Neural progenitor cell (in vitro differentiated cells): ENCODE measurements at places on chromosomes 1 and 21.
A peak's percentile ranks its signal among the peaks of the same experiment; 100 is the strongest.

DNA sequence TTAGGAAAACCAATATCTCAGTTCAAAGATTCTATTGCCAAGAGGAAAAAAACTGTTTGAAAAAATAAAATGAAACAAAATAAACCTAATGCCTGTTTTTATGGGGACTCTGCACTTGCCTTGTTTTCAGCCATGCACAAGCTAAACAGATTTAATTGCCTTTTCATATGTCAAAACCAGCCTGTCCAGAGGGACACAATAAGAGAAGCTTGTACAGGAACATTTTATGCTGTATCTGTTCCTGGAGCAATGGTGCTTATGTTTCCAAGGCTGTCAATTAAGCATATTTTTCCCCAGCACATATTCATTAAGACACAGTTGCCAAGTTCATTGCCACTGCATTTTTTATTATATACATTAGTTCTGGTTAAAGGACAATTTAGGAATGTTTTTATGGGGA, 470.9 kb downstream of the LRRIQ3 start:
- no peak for DNase-seq

GRCh38 chr1:173489149-173489600, 12.0 kb downstream of the PRDX6 start:
- DNase-seq, result peak; percentile 45

GRCh38 chr1:161949548-161949947, 74.1 kb downstream of the OLFML2B start:
- DNase-seq, result no peak

- no peak for DNase-seq
Measured at GRCh38 chr1:108149796-108150467, 50.2 kb downstream of the SLC25A24 start.

DNA sequence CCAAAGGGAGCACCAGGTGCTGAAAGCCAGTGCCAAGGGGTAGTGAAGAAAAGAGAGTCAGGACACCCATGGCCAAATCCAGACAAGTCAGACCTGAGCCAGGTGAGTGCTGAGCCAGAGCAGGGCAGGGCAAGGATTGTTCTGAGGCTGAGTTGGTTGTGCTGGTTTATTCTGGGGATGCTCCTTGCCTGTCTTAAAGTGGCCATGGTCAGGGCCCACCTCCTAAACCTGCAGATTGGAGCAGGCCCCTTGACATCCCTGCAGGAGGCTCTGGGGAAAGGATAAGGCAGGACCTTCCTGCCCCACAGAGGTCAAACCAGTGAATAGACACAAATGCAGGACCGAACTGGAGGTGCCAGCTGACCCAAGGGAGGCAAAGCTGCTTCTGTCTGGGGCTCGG, 138.4 kb downstream of the HIVEP3 start:
- no peak for DNase-seq

GRCh38 chr1:225049594-225049993, 120.1 kb downstream of the DNAH14 start:
- no peak for DNase-seq

GRCh38 chr1:199042193-199042592, 403.4 kb downstream of the PTPRC start:
- DNase-seq, result no peak

GRCh38 chr1:37692078-37692833, at the start of gene CDCA8:
TSS of gene CDCA8 (plus strand) at chr1:37692516. CDS start at chr1:37692691, 175 bp downstream.
- peak; percentile 99 for DNase-seq

DNA sequence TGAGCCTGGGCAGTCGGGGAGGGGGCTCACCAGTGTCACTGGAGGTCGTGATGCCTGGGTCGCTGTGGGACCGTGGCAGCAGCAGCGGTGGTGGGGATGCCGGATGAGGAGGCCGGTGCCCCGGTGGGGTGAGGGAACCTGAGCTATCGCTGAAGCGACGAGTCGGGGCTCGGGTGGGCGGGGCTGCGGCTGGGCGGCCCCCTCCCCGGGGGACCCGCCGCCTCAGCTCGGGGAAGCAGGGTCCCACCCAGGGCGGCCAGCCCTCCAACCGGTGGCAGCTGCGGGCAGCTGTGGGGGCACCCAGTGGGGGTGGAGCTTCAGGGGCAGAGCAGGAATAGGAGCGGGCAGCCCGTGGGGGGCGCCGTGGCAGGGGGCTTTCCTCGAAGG, 5.0 kb downstream of the ENTREP3 start:
- no peak for DNase-seq

DNA sequence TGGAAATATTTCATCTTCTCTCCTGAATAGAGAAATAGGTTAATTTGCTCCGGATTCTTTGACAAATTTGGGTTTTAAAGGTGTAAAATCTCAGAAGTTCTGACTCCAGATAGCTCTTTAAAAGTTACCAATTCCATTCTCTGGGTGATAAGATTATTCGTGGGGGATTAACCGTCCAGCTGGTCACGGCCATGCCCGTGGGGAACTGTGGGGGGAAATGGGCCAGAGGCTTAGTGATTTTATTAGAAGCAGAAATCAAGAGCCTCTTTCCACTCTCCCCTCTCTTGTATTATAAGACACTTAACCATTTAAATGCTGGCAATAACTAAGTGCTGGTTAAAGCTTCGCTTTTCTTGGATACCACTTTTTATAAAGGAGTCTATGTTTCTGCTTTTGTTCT, 376.4 kb upstream of the KAZN start:
- no peak for DNase-seq

DNA sequence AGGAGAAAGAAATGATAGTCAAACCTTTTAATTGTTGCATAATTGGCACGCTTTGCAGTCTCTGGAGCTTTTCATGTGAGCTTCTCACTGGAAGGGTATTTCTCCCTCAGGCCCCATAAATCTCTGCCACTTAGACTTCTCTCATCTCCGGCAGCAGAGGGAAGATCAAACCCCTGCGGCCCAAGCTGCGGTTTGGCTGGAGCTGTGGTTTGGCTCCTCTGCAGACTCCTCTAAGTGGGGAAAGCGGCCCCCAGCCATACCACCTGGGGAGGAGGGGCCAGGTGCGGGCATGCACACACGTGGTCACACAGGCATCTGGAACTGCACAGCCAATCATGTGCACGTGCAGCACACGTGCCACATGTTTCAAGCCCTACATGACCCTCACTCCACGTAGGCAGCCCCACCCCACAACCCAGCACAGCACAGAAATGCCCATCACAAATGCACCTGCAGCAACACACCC, 58.3 kb downstream of the UBE2T start:
- DNase-seq, result no peak

DNA sequence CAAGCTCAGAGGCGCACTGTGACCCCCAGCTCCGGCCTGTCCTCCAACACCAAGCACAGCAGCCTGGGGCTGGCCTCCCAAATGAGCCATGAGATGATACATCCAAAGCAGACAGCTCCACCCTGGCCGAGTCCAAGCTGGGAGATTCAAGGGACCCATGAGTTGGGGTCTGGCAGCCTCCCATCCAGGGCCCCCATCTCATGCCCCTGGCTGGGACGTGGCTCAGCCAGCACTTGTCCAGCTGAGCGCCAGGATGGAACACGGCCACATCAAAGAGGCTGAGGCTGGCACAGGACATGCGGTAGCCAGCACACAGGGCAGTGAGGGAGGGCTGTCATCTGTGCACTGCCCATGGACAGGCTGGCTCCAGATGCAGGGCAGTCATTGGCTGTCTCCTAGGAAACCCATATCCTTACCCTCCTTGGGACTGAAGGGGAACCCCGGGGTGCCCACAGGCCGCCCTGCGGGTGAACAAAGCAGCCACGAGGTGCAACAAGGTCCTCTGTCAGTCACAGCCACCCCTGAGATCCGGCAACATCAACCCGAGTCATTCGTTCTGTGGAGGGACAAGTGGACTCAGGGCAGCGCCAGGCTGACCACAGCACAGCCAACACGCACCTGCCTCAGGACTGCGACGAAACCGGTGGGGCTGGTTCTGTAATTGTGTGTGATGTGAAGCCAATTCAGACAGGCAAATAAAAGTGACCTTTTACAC, 29.1 kb downstream of the SLC19A1 start:
- no peak for DNase-seq

DNA sequence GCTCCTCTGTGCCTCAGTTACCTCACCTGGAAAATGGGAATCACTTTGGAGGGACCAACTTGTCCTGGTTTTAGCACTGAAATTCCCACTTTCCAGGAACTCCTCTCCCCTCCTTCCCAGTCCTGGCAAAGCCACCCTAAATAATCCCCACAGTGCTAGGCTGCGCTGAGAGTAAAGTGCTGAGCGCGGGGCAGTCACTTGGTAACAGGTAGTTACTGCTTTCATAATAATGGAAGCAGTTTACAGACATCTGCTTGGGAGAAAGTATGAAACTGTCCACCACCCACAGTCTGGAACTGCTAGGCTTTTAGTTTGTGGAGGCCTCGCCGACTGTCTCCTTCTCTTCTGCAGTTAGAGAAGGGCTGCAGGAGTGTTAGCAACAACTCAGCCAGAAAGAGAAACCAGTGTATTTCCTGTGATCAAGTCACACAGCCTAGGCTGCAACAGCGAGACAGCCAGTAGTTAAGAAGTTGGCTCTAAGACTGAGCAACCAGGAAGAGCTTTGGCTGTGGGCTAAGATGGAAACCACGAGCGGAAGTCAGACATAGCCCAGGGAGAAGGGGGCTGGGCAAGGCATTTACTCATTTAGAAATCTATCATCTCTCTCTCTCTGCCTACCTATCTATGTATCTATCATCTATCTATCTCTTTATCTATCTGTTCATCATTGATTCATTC, 30.8 kb upstream of the ABCG1 start:
- no peak for DNase-seq

DNA sequence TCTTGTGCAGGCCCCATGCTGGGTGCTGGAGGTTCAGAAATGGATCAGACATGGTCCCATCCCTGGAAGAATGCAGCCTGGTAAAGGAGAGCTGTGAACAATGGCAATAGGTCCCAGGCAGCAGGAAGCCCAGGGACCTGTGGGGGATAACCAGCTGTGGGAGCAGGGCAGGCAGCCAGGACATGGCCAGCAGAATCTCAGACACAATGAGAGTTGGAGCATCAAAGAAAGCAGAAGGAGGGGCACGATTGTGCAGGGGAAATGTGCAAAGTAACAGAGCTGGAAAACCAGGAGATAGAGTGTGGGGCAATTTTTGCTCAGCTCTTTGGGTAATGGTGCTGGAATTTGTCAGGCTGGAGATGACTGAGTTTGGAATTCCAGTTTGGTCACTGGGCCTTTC, 44.3 kb downstream of the C8B start:
- DNase-seq, result no peak

DNA sequence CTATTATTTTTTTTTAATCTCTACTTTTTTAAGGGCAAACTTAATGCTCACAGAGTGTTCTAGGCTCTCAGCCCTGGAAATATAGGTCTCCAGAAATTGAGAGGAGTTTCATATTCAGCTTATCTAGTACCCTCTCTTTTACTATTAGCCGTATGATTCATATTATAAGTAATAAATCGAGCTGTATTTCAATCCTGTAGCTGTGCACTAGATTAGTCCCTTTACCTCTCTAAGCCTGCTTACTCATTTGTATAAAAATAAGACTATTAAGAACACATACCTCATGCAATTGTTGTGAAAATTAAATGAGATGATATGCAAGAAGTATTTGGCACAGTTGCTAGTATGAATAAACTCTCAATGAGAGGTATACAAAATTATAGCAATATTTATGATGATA, 128.2 kb upstream of the HOOK1 start:
- no peak for DNase-seq

DNA sequence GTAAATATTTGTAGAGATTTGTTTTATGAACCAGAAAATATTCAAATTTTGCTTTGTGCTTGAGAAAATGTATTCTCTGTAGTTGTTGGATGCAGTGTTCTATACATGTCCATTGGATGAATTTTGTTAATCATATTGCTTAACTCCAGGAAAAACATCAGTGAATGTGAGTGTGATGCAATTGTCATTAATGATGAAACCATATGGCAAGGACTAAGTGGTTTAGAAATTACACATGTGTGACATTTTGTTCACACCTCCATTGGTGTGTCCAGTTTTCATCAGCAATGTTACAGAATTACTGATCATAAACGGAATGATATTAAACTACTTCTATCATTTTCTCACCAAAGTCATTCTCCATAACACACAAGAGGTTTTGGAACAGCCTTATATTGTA, 151.8 kb upstream of the ST6GALNAC5 start:
- no peak for DNase-seq

DNA sequence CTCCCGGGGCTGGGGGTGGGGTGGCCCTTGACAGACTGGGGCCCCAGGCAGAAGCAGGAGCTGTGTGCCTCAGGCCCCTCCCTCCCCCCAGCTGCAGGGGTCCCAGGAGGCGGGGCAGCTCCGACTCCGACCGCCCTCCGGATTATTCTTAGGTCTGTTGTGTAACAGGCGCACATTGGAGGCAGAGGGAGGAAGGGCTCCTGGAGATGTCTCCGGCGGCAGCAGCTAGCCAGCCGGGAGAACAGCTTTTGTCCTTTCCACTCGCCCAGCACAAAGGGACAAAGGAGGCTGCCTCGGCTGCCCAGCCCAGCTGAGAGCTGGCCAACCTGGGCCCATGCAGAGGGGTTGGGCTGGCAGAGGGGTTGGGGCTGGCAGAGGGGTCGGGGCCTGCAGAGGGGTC, 29.7 kb upstream of the PLCH2 start:
- peak; percentile 94 for DNase-seq

- no peak for DNase-seq
Measured at GRCh38 chr1:211566431-211567025, 12.4 kb downstream of the SLC30A1 start.

DNA sequence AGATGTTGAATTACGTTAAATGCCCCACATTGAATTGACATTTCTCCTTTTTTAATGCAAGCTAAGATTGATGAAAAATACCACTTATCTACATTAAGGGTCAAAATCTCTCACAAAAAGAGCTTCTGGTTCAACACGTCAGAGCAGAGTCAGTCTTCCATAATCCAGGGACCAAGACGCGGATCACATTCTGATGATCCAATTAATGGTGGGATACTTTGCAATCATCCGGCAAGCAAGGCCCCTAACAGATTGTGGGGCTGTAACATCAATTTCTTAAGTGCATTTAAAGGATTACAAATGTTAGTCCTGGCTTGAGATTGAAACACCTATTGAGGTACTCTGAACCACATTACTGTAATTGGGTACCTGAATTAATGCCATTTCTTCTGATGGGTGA, 120.2 kb upstream of the ESRRG start:
- no peak for DNase-seq

GRCh38 chr1:40796939-40797667, 13.5 kb downstream of the KCNQ4 start:
- no peak for DNase-seq

GRCh38 chr1:202181586-202181985, 12.0 kb upstream of the LGR6 start:
- no peak for DNase-seq

DNA sequence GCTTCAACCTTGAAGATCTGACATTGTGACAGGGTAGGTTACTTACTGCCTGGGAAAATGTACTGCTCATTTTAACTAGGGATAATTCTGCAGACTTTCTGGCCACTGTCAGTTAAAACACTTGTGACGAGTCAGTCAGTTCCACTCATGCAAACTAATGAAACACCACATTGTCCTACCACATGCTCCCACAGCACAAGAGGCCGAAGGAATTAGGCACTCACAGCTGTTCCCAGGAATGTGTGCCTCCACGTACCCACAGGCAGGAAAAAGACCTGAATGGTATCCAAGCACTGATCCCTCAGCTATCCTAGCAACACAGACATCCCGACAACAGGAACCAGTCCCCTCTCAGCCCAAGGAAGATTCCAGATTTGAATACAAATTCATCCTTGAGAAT, 12.3 kb downstream of the BCAR3 start:
- peak; percentile 52 for DNase-seq
